ENCODE measurements at places on chromosomes 1 and 21.

DNA sequence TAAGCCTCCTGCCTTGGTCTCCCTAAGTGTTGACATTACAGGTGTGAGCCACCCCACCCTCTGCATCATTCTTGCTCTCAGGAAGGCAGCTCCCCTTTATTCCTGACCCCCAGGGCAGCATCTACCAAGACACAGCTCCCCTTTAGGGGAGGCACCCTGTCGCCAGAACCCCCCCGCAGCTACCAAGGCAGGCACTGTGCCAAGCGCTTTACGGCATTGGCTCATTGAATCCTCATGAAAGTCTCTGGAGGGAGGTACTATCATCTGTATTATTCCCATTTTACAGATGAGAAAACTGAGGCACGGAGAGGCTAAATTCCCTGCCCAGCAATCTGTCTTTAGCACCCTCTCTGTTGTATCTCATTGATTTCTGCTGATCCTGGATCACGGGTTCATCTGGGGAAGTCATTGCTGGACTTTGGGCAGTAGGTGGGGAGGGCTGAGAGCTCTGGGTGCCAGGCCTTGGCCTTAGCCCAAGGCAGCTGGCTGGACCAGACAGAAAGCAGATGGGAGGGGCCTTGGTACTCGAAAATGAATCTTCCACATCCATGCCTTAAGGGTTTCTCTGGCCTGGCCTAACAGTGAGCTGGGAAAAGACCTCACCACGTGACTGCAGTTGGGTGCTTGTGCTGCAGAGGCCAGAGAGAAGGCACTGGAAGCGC lies 5.9 kb downstream of the PLOD1 start:
- DNase-seq, result no peak

- DNase-seq, result peak; percentile 6
These were observed 16.3 kb downstream of the PDZK1 start for GRCh38 chr1:145690587-145691558.

DNA sequence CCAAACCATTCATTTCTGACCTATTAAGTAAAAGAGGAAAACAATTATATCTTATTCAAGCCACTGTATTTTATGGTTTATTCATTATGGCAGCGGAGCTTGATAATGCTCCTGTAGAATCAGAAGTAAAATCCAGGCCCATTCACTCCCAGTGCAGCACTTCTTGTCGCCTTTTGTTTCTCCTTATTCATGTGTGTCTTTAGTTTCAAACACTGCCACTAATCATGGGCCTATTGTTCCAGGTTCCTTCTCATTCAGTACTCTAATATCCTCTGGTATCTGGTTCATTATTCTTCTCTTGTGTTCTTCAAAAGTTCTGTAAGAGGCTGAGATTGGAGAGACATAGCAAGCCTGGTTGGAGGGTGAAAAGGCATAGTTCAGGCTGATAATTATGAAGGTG lies 218.3 kb downstream of the LRRIQ3 start:
- DNase-seq, result no peak

DNA sequence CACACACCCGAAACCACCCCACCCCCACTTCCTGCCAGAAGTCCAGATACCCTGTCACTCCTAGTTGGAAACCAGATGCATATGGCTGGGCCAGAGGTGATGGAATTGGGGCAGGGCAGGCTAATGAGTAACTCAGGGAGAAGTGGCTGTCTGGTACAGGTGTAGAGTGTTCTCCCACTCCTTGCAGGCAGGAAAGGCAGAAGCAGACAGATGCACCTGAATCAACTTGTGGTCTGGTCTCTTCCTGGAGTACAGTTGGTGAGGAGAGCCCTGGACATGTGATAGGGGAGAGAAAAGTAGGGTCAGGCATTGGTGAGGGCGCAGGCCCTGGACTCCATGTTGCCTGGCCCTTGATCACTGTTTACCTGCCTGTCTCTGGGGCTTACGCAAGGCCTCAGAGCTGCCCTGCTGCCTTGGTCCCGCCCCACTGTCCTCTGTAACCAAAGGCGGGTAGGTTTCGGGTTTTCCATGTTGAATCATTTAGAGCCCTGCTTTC lies 2.5 kb downstream of the CGN start:
- no peak for DNase-seq

- DNase-seq, result no peak
These were observed 53.8 kb downstream of the PTGS2 start for GRCh38 chr1:186626356-186626932.

DNA sequence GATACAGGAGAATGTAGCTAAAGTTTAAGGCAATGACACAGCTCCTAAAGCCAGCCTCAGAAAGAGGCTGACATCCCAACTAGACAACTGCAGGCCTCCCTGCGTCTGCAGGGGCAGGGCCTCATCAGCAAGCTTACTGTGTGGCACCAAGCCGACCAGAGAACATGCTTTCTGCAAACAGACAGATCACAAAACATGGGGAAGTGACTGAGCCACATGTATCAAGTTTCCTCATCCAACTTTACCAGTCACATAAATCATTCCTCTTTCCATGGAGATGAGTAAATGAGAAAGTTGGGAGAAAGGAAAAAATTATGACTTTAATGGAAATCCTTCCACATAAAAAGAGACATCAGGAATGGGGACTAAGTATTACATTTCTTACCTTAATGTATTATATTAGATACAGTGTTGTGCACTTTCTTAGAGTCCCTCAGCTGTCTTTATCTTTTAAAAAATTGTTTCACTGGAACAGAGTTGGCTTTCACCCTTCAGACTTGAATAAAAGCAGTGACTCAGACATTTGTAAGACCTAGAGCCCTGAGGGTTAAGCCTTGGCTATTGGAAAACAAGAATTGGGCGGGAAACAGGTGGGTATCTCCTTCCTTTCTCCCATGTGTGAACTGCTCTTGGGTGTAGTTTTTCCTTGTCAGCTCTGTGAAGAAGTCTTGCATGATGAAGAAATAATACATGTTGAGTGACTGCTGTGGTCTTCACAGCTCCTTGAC lies 305.7 kb upstream of the SNX7 start:
- no peak for DNase-seq

GRCh38 chr1:110450929-110451328 lies at the start of gene PROK1:
Gene PROK1, plus strand, starts transcription at chr1:110451149. Its CDS starts 68 bp downstream, at chr1:110451217.
- no peak for DNase-seq

DNA sequence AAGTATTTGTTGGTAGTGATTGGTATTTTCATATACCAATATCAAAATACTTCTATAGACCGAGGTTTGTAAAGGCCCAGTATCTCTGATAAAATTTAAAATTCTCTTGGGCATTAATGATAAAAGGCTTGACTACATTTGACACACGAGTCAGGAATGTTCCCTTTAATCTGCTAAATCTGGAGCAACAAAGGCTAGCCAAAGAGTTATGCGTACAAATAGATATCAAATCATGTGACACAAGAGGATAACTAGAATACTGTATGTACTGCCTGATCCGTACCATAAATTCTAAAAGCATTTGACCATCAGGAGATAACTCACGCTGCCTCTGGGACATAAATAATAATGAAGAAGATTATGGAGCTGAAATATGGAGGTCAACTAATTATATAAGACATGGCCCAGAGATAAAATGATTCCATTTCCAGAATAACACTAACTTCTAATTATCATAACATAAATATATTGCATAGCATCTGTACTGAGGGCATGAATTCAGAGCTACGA lies 64.2 kb upstream of the SH3GLB1 start:
- no peak for DNase-seq

GRCh38 chr1:204868340-204868700 lies 2.3 kb upstream of the NFASC start:
- no peak for DNase-seq

- DNase-seq, result no peak
These were observed 44.7 kb upstream of the ZNF644 start for GRCh38 chr1:91066538-91066937.

GRCh38 chr1:244636488-244637259 lies 16.3 kb upstream of the DESI2 start:
- DNase-seq, result no peak

DNA sequence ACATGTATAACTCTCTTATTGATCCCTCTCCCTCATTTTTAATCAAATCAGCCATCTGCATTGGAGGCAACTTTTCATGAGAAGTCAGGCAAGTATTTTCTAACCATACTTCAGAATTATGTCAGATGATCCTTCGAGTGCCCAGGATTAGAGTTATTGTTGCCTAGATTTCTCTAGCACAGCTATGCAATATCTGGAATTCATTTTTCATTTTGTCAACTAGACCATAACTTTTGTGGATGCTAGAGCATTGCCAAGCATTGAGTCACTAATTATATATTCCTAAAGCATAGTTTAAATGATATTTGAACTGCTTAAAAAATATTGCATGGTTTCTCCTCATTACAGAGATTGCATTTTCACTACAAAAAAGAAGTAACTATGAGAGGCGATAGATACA lies 21.2 kb downstream of the HFM1 start:
- DNase-seq, result no peak

Data from CD4-positive, alpha-beta T cell treated with Interferon gamma for 1 hour (primary cell).